ENCODE measurements at places on chromosomes 5 and 9.

DNA sequence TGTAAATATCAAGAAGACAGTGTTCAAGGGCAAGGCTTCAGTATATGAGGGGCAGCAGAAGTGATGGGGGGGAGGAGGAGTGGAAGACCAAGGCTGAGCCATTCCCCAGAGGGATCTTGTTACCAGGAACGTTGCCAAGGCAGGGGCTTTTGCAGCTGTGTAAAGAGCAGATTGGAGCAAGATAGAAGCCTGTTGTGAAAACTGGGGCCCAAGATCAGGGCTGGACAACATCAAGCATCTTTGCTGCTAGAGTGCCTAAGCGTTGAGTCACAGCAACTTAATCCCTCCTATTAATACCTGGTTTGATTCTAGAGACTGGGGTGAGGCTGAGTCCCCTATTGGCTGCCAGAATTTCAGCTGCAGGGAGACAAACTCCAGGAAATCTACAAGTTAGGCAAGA lies 18.4 kb upstream of the ERCC6L2 start:
- no peak for DNase-seq

GRCh38 chr5:123520677-123521247 lies 8.8 kb downstream of the CSNK1G3 start:
- no peak for DNase-seq

DNA sequence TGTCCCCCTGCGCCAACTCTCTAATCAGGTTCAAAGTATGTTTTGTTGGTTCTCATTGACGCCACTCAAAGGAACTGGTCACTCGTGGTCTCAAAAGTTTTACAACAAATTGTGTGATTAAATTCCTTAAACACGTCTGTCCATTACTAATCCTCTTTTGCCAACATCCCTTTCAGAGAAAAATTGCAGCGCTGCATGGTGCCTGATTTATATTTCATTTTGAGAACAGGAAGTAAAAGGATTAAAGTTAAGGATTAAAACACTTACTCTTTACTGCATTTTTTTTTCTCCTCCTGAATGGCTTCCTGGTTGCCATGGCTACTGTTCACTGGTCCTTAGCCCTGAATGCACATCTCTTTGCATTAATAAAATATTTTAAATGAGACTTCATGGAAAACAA lies 383.5 kb downstream of the GLIS3 start:
- DNase-seq, result no peak

GRCh38 chr5:132662925-132663770 lies 5.2 kb downstream of the IL13 start:
- peak; percentile 36 for DNase-seq

- DNase-seq, result no peak
Measured at GRCh38 chr5:22625451-22625850, 227.7 kb downstream of the CDH12 start.

GRCh38 chr5:136164226-136164625 lies 28.7 kb downstream of the SMIM32 start:
- DNase-seq, result no peak

DNA sequence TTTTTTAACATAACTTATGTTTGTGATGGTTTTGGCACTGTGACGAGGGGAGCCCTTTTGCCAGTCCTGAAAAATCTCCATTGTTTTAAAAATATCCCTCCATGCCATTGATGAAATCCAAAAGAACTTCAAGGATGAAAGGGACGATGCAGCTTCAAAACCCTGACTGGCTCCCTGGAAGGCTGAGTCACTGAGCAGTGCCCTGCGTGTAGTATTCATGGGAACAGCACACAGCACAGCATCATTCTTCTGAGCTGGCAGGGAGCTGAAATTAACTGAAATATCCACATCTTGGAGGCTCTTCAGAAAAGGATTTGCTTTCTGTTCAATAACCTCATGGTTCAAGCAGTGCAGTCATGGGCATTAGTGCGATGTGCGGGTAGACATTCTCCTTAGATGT lies 29.7 kb downstream of the PDE4D start:
- DNase-seq, result no peak

DNA sequence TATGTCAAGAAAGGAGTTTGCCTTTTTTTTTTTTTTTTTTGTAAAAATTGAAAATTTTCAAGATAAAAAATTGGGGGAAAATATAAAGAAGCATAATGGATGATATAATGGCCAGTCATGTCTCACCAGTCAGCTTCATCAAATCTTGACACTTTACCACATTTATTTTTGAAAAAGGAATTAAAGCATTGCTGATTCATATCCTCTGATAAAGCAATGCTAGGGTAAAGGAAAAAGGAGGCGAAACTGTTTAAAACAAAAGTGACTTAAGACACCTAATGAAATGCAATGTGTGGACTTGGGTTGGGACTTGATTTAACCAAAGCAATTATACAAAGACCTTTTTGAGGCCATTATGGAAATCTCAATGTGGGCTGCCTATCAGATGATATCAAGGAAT lies 208.5 kb downstream of the ARHGAP26 start:
- DNase-seq, result no peak

DNA sequence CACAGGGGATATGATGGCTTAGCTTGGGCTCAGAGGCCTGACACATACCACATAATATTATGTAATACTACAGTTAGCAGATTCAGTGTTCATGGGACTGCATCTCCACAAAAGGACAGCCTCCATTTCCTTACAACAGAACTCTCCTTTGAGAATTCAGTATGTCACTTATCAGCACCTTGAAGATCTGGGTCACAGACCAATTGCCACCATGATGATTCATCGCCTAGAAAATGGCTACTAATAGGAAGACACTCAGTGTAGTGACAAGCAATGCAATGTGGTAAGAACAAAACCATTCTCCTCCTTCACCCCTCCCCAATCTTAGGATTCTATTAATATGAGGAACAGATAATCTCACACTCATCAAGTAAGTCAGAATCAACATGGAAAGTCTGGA lies 38.7 kb upstream of the PRLR start:
- DNase-seq, result no peak

- DNase-seq, result no peak
Measured at GRCh38 chr5:32668552-32668951, 42.6 kb upstream of the NPR3 start.

GRCh38 chr5:14213813-14214585 lies 70.9 kb downstream of the TRIO start:
- DNase-seq, result no peak

GRCh38 chr5:157877821-157878220 lies 18.9 kb upstream of the CLINT1 start:
- no peak for DNase-seq

GRCh38 chr5:39560726-39561125 lies 135.9 kb upstream of the DAB2 start:
- no peak for DNase-seq

DNA sequence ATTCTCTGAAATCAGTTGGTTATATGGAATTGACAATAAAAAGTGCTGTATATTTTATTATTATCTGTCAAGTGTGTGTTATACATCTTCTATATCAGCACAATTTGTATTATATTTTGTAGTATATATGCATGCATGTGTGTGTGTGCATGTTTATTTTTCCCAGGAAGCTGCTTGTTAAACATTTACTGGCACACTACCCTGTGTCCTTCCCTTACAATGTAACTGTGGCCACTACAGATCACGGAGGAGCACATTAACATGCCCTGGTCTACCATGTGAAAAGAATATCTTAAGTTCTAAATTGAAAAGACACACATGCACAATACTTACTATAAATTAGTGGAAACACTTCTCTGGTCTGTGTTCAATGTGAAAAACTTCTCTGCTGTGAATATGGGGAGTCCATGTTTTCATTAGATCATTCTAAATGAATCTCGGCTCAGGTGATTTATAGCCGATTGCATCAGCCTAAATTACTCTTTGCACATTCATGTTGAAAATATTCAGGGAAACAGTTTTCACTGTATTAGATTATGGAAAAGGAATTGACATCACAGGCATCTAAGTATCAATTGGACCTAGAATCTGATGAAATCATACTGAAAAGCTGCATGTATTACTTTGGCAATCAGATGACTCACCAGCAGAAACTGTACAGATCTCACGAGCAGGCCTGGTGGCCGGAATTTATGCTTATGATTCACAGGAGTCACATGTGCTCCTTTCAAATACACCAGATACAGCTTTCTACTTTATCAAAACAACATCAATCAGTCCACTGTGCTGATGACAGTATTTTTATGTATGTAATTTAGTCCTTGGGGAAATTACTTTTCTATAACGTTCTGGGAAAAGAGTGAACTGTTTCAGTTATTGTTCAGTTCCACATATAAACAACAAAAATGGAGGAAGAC lies 39.4 kb downstream of the LURAP1L start:
- no peak for DNase-seq

GRCh38 chr9:17625644-17626388 lies 47.0 kb downstream of the SH3GL2 start:
- DNase-seq, result no peak

DNA sequence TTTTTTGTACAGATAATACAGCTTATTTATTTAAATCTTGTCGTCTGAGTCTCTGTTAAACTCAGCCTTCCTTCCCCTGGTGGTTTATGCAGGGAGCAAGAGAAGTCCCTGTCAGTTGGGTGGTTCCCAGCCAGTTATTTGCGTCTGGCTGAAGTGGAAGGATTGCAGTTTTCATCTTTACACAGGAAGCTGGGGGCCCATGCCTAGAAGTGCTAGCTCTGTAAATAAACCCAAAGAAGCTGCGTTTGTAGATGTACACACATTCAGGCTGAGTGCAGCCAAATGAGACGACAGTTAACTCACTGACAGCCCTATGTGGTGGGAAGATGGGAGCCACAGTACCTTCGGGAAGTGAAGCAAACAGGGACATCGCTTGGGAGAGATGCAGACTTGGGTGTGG lies 122.1 kb downstream of the SAXO1 start:
- no peak for DNase-seq

- DNase-seq, result no peak
Measured at GRCh38 chr5:175382171-175382570, 61.8 kb downstream of the DRD1 start.

GRCh38 chr9:6356904-6357303 lies 28.7 kb downstream of the TPD52L3 start:
- no peak for DNase-seq

DNA sequence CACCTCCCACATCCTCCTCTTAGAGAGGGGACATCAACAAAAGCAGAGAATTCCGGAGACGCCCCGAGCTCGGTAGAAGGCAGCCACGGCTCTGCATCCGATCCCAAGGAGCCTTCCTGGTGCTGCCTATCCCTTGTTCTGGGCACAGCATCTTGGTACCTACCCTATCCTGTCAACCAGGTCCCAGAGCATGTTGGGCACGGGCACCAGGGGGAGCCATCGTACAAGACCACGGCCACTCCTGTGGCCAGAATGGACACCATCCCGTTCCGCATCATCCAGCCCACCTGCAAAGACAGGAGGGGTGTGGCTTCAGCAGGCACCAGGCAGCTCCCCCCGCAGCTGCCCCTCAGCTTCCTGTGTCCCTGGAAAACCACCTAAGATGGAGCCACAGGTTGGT lies 62.7 kb upstream of the ZNF354A start:
- DNase-seq, result no peak

GRCh38 chr5:83172655-83173054 lies 95.3 kb downstream of the XRCC4 start:
- no peak for DNase-seq

DNA sequence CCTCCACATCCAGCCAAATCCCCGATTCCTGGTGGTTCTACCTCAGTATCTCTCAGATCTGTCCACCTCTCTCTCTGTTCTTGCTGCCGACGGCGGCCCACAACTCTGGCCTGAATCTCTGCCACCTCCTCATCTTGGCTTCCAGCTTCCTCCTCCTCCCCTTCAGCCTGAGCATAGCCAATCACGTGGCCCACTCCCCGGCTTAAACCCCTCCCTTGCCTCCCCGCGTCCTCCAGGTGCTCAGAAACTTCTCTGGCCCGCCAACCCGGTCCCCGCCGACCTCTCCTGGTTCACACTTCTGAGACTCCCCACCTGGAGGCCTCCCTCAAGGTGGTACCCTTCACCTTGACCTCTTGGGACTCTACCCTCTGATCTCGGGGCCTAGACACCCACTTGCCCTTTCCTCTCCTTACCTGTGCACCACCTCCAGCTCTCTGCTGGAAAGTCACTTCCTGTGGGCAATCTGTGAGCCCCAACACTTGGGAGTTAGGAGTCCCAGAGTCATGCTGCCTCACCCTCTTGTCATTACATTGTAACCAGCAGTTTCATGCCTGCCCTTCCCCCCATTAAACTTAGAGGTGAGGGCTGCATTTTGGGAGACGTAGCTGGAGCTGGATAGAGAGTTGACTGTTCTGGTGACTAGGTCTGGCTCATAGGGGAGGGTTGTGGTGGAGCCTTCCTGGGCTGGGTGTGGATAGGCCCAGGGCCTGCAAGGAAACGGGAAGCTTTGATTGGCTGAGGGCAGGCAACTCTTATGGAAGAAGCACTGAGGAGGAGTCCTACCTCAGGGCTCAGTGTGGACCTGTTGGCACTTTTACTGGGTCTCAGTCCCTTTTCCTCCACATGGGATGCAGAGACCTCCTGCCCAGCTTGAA lies 4.5 kb upstream of the SET start:
- DNase-seq, result peak; percentile 75

- no peak for DNase-seq
Measured at GRCh38 chr5:142357469-142358090, 32.8 kb upstream of the SPRY4 start.

DNA sequence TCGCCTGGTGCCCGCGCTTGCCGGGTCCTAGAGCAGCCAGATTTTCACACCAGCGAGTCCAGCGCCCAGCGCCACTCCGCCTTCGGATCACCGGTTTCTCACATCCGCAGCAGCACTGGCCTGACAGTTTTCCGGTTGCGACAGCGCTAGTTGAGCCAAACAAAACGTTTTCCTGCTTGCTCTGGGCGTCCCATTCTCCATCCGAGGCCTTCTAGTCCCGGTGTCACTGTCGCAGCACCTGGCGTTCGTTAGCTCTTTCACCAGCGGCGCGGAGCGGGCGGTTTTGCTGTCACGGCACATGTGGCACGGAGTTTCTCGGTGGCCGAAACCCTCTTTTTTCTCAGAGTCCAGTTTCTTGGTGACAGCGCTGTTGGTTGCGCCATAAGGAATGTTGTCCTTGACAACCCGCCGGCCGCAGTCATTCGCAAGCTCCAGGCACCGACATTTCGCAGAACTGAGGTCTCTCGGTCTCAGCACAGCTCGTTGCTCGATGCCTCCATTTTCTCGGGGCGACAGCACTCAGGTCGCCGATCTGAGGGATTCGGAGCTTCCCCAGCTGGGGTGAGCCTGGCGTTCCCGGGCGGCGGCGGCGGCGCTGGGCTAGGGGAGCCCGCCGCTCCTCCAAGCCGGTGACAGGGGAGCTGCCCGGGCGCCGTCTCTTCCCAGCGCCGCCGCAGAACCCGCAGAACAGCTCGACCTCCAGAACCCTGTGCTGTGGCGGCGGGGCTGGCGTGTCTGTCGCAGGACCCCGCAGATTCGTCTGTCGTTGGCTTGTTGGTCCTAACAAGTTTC lies 47.8 kb downstream of the ANXA2R start:
- DNase-seq, result peak; percentile 81

- DNase-seq, result no peak
Measured at GRCh38 chr5:78930721-78931120, 54.4 kb downstream of the ARSB start.
